Brain (organoid and tissue), 16 donors: ENCODE measurements at places on chromosomes 3 and 15. TPM values are rescaled to one million over a fixed set of nuclear protein-coding genes. Genes with fewer than 3 reads are reported as not detected.

The LIPC gene
- polyA plus RNA-seq: 0.63 TPM

The CASR gene
- not detected for polyA plus RNA-seq

The RPUSD3 gene
- 23.9 TPM for polyA plus RNA-seq

The SLC22A14 gene
- polyA plus RNA-seq: not detected

The CHRNA3 gene
- 25.3 TPM for polyA plus RNA-seq

The SLC24A1 gene
- 4.4 TPM for polyA plus RNA-seq

The WWTR1 gene
- 7.4 TPM for polyA plus RNA-seq

The CNTN3 gene
- 0.29 TPM for polyA plus RNA-seq

The SOX2 gene
- polyA plus RNA-seq: 120 TPM

The SLC28A1 gene
- polyA plus RNA-seq: not detected

The PAK6 gene
- polyA plus RNA-seq: 8.8 TPM

The KPNA1 gene
- 51.3 TPM for polyA plus RNA-seq

The CERS3 gene
- not detected for polyA plus RNA-seq

The LCTL gene
- polyA plus RNA-seq: 0.24 TPM

The FBXW12 gene
- not detected for polyA plus RNA-seq

The NANOGP8 gene
- polyA plus RNA-seq: not detected

The IL12A gene
- 0.34 TPM for polyA plus RNA-seq

The ZNF501 gene
- 3.3 TPM for polyA plus RNA-seq

The FSTL1 gene
- 22.5 TPM for polyA plus RNA-seq

The ABI3BP gene
- 4.3 TPM for polyA plus RNA-seq

The TICRR gene
- polyA plus RNA-seq: 3.1 TPM

The CKMT1B gene
- 43.7 TPM for polyA plus RNA-seq

The CACNA2D2 gene
- polyA plus RNA-seq: 3.0 TPM

The PPP2R3A gene
- 3.6 TPM for polyA plus RNA-seq

The PAK2 gene
- 71.7 TPM for polyA plus RNA-seq

The HIGD2B gene
- not detected for polyA plus RNA-seq

The GRAMD1C gene
- polyA plus RNA-seq: 3.0 TPM

The KBTBD13 gene
- polyA plus RNA-seq: not detected

The TMEM108 gene
- polyA plus RNA-seq: 95.9 TPM

The FAM43A gene
- polyA plus RNA-seq: 3.8 TPM

The MAP1A gene
- polyA plus RNA-seq: 107 TPM

The ITIH1 gene
- polyA plus RNA-seq: not detected

The GASK1A gene
- polyA plus RNA-seq: 1.9 TPM

The MKRN2OS gene
- polyA plus RNA-seq: not detected

The STRA6 gene
- 1.1 TPM for polyA plus RNA-seq

The XYLB gene
- polyA plus RNA-seq: 2.3 TPM

The PLA2G4E gene
- not detected for polyA plus RNA-seq

The DLEC1 gene
- polyA plus RNA-seq: 0.19 TPM

The CIB1 gene
- polyA plus RNA-seq: 40.0 TPM

The APOD gene
- polyA plus RNA-seq: 673 TPM

The TLR9 gene
- 0.19 TPM for polyA plus RNA-seq

The GOLGA6B gene
- not detected for polyA plus RNA-seq

The CADM2 gene
- 5.9 TPM for polyA plus RNA-seq

The RPP14 gene
- polyA plus RNA-seq: 4.1 TPM

The SPATA12 gene
- polyA plus RNA-seq: not detected

The GOLGA6L4 gene
- not detected for polyA plus RNA-seq

The IREB2 gene
- polyA plus RNA-seq: 12.5 TPM

The NIPA2 gene
- 36.9 TPM for polyA plus RNA-seq

The GTPBP8 gene
- 4.9 TPM for polyA plus RNA-seq

The STOML1 gene
- polyA plus RNA-seq: 40.5 TPM

The POTEB3 gene
- polyA plus RNA-seq: not detected

The MPI gene
- polyA plus RNA-seq: 64.7 TPM

The NUDT16 gene
- polyA plus RNA-seq: 13.2 TPM

The AGTR1 gene
- polyA plus RNA-seq: 0.20 TPM

The AKAP13 gene
- 31.8 TPM for polyA plus RNA-seq

The THPO gene
- 0.22 TPM for polyA plus RNA-seq
